ENCODE measurements at places on chromosomes 11 and 22.

- no peak for DNase-seq
These were observed 23.2 kb downstream of the LDLRAD3 start for GRCh38 chr11:35967042-35967441.

GRCh38 chr11:35082321-35083180, 56.4 kb upstream of the CD44 start:
- peak; percentile 68 for DNase-seq

- DNase-seq, result no peak
These were observed 94.6 kb upstream of the RCN1 start for GRCh38 chr11:31996159-31996881.

- DNase-seq, result no peak
These were observed 15.9 kb downstream of the SMIM38 start for GRCh38 chr11:69171476-69172240.

DNA sequence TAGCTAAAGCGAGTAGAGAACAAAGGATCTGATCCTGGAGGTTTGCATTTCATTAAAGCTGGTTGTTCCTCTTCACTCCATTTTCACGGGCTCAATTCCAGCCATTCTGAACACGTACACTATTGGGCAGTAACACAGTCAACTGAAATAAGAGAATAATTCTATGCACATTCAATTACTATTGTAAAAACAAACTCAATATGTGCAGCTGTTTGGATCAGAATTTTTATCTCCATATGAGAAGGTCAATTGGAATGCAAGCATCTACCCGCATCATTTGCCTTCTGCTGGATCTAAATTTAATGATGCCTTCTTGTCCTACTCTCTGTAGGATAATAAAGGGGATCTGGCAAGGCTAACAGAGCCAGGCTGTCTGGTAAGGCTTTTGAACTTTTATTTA, 562.8 kb upstream of the CCDC179 start:
- no peak for DNase-seq

- DNase-seq, result peak; percentile 62
These were observed 3.6 kb upstream of the OR8B3 start for GRCh38 chr11:124402326-124402922.

GRCh38 chr11:70581991-70582885, 183.9 kb downstream of the CTTN start:
- no peak for DNase-seq

- no peak for DNase-seq
These were observed 182.3 kb downstream of the TENM4 start for GRCh38 chr11:79258576-79258975.

DNA sequence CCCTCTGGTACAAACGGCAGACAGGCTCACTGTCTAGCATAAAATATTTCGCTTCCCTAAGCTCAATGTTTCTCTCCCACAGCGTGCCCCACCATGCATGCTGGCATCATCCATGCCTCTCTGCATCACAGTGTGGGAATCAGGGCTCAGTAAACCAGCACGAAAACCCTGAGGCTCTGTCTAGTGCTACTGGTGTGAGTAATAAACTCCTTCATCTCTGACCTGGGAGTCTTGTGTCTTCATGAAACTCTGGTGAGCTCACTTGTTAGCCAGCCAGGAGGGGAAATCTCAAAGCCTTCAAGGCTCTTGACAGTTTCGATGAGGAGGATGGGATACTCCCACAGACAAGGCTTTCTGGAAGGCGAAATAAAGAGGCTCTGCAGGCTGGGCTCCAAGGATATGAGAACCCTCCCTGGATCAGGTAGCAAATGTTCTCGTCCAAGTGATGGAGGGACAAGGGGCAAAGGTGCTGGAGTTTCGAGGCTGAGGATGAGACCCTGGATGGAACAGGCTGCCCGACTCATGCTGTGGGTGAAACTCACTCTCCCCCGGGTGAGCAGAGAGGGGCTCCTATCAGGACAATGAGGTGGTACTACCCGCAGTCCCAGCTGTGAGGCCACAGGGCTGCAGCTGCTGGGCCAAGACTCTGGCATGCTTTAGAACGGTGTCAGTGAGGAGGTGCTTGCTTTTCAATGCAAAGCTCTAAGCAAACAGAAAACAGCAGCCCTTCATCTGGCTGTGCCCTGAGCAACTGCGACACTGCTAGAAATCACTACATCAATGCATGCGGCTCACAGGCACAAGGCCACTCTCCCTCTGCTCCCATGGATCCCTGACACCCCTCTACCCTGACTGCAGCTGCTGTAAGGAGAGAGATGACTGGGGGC, 69.3 kb downstream of the SHANK2 start:
- peak; percentile 16 for DNase-seq

DNA sequence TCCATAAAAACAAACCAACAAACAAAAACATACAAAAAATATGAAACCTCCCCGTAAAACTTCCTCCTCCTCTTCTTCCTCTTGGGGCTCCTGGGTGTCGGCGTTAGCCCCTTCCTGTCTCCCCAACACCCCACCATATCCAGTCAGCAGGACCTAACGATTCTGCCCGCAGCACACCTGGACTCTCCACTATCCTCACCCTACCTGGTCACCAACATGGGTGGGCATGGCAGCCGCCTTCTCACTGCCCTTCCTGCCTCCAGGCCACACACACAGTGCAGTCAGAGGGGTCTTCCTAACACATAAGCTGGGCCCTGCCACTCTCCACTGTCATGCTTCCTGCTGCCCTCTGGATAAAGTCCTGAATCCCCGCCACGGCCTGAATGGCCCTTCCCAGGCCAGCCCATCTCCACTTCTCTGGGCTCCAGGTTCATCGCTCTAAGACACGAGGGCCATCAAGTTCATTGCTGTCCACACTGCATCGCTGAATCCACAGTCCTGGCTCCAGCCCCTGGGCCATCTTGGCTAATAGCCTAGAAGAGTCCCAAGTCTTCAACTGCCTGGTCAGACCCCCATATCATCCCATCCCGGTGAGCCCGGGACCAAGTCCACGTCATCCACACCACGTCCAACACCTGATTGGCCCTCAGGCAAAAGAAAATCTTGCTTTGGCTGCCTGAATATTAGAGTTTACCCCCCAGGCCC, 76.2 kb downstream of the IGLL1 start:
- DNase-seq, result no peak

- no peak for DNase-seq
These were observed 187.5 kb upstream of the ZBED5 start for GRCh38 chr11:11045156-11045930.

GRCh38 chr22:19352766-19353165, 61.2 kb upstream of the CLTCL1 start:
- no peak for DNase-seq

- DNase-seq, result peak; percentile 53
These were observed 251.8 kb upstream of the BLID start for GRCh38 chr11:122367809-122368231.

DNA sequence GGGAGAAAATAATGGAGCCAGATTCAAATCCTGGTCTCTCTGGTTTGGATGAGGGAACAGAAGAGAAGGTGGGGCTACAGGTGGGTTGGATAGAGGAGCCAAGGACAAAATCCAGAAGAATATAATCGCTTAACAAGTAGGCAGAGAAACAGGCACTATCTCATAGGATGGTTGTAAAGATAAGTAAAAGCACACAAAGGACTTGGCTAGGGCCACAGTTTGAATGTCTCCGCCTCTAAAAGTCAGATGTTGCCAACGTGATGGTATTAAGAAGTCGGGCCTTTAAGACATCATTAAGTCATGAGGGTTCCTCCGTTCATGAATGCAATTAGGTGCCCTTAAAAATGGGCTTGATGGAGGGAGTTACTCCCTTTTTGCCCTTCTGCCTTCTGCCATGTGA, 42.8 kb downstream of the SIK3 start:
- DNase-seq, result no peak

GRCh38 chr11:47850337-47850736, 2.2 kb upstream of the NUP160 start:
- no peak for DNase-seq

GRCh38 chr22:30266445-30267381, at the start of gene OSM:
Gene OSM, minus strand, starts transcription at chr22:30266851. Its CDS starts 52 bp downstream, at chr22:30266799.
- no peak for DNase-seq

DNA sequence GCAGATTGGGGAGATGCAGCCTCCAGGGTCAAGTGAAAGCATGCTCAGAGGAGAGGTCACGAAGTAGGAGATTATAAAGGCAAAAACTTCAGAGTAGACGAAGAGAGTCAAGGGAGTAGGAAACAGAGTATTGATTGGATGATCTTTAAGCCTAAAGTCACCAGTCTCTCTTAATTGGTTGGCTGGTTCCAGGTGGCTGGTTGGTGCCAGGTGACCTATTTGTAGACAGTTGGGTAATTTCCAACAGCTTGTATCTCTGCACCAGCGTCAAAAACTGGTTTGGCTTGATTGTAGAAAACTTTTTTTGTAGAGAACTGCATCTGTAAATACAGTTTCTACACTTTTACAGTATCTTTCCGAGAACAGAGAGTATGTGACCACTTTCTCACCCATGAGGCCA, 75.7 kb upstream of the CCDC90B start:
- DNase-seq, result no peak

DNA sequence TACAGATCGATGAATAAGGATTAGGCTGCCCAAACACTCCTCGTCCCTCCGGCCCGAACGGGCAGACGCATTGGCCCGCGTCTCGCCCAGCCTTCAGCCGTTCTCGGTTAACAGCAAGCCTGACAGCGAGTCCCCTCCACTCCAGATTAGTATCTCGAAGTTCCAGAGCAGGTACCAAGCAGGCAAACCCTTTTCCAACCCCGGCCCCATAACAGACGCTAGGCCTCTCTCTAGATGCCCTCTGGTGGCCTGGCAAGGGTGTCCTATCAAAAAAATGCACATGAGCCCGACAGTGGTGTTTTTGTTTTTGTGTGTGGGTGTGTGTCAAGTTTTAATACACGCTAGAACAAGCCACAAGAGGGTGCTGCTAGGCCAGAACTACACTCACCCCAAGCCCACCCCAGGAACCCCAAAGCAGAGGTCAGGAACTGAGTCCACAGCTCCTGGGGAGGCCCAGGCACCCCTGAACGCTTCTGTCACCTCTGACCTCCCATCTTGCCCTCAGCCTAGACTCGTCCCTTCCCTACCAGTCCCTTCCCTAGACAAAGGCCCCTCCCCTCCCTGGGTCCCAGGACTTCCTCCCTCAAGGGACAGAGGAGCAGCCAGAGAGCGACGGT, 658 bp upstream of the ARFGAP2 start:
- no peak for DNase-seq

DNA sequence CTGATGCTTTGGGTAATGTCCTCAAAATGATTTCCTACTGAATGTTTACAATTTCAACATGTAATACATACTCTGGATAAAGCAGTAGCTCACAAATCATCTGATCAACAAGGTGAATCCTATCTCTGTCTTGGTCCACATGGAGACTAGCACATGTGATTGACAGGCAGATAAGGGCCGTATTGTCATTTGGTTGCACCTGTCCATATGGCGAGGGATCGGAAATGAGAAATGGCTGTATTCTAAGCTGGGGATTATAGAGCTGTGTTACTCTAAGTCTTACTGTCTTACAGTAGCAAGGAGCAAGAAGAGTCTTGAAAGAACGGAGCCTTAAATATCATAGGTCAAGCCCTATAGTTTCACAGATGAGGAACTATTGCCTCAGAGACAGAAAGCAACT, 55.7 kb downstream of the APIP start:
- DNase-seq, result no peak

DNA sequence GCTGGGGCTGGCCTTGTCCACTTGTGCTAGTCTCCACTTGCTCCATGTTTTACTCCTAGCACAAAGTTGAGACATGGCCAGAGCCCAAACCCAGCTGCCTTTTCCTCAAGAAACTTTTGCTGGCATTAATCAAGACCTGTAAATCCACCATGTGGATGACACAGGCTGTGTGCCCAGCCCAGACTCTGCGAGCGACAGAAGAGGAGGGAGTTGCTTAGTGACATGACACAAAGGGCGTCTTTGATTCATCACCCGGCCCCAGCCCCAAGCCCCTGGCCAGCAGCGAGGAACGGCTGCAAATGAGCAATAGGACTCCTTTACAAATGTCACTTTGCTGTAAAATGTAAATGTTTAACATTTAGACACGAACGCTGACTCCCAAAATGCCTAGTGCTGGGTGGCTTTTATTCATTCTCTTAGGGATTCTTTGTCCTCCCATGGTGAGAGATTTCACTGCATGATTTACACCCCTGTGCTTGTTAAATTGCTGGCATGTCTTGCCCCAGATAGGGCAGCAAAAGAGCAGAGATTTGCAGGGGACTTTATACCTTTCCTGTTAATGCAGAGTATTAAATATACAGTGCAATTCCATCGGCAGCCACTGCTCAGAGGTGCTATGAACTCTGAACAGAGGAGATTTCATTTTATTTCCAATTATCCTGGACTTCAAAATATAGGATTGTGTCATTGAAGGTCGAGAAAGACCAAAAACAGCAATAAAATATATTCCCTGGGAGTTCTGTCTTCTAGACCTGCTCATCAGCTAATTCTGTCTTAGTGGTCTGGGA, 263.6 kb upstream of the NCAM1 start:
- peak; percentile 54 for DNase-seq

DNA sequence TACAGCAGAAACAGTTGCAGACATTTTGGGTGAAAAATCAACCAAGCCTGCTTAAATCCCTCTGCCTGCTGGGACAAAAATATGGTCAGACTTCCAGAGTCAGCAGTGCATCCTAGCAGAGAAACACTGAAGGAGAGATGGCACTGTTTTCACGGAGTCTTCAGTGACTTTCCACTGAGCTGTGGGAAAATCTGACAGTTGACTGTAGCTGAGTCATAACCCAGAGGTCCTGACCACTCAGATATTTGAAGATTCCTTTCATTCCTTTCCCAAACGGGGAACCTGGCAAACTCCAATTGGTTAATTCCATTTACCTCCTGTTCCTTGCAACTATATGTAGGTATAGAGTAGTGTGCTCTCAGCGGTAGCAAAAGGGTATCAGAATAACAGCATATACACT, 20.9 kb upstream of the UPB1 start:
- no peak for DNase-seq

- no peak for DNase-seq
These were observed 30.7 kb downstream of the PDE2A start for GRCh38 chr11:72643547-72643946.

DNA sequence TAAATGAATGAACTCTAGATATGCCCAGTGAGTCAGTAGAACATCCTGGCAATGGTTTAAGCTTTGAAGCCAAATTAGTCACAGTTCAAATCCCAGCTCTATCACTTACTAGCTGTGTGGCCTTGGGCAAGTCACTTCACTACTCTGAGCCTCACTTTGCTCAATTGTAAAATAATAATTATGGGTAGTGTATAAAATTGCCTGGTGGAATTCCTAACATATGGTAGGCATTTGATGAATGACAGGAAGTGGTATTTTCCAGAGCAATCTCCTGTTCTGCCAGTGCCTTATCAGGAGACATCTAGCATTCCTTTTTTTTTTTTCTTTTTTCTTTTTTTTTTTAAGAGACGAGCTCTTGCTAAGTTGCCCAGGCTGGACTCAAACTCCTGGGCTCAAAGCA, 13.0 kb downstream of the SCN4B start:
- DNase-seq, result no peak

GRCh38 chr11:96481204-96481603, 91.4 kb downstream of the JRKL start:
- DNase-seq, result no peak

GRCh38 chr11:75632962-75633361, 35.9 kb downstream of the MAP6 start:
- DNase-seq, result no peak

- DNase-seq, result peak; percentile 72
These were observed 66.9 kb downstream of the RBFOX2 start for GRCh38 chr22:35961480-35962295.
